ENCODE measurements at places on chromosomes 2 and 18. TPM values are rescaled to one million over a fixed set of nuclear protein-coding genes. Genes with fewer than 3 reads are reported as not detected.

The TWIST2 gene
- 4.9 TPM for polyA plus RNA-seq

The TSPYL6 gene
- polyA plus RNA-seq = 0.06 TPM

The C2orf78 gene
- polyA plus RNA-seq = not detected

The C2orf81 gene
- polyA plus RNA-seq = 2.0 TPM

The SKA1 gene
- polyA plus RNA-seq = 4.3 TPM

The C2orf15 gene
- polyA plus RNA-seq = 7.5 TPM

The ABCA12 gene
- 0.06 TPM for polyA plus RNA-seq

The CCDC142 gene
- 21.3 TPM for polyA plus RNA-seq

The COL6A3 gene
- polyA plus RNA-seq = 127 TPM

The TMEM17 gene
- polyA plus RNA-seq = 4.2 TPM

The CD28 gene
- polyA plus RNA-seq = 1.5 TPM

The CEP68 gene
- polyA plus RNA-seq = 11.9 TPM

The MGAT4A gene
- polyA plus RNA-seq = 37.5 TPM

The DSC2 gene
- polyA plus RNA-seq = 65.2 TPM

The SMCHD1 gene
- 42.7 TPM for polyA plus RNA-seq

The HOXD4 gene
- polyA plus RNA-seq = 4.9 TPM

The LRPPRC gene
- 89.1 TPM for polyA plus RNA-seq

The PLGLB1 gene
- 8.2 TPM for polyA plus RNA-seq

The MC5R gene
- 0.66 TPM for polyA plus RNA-seq

The CNNM3 gene
- polyA plus RNA-seq = 35.0 TPM

The RAX gene
- not detected for polyA plus RNA-seq

The ADAM23 gene
- polyA plus RNA-seq = 3.3 TPM

The FMNL2 gene
- 35.3 TPM for polyA plus RNA-seq

The THAP4 gene
- polyA plus RNA-seq = 35.7 TPM

The ABCG5 gene
- polyA plus RNA-seq = 35.8 TPM

The RPRM gene
- polyA plus RNA-seq = 3.2 TPM

The CD8B2 gene
- polyA plus RNA-seq = 0.42 TPM

The KRTCAP3 gene
- 55.5 TPM for polyA plus RNA-seq

The GALR1 gene
- polyA plus RNA-seq = 0.51 TPM

The CYB5A gene
- 112 TPM for polyA plus RNA-seq

The CSRNP3 gene
- polyA plus RNA-seq = 4.4 TPM

All from large intestine (tissue), 12 donors.